Renal cortex interstitium (tissue), 15 donors: ENCODE measurements at places on chromosomes 6 and 20. TPM values are rescaled to one million over a fixed set of nuclear protein-coding genes. Genes with fewer than 3 reads are reported as not detected.

- no peak for DNase-seq
Measured at GRCh38 chr20:10784554-10785183, 110.9 kb upstream of the JAG1 start.

DNA sequence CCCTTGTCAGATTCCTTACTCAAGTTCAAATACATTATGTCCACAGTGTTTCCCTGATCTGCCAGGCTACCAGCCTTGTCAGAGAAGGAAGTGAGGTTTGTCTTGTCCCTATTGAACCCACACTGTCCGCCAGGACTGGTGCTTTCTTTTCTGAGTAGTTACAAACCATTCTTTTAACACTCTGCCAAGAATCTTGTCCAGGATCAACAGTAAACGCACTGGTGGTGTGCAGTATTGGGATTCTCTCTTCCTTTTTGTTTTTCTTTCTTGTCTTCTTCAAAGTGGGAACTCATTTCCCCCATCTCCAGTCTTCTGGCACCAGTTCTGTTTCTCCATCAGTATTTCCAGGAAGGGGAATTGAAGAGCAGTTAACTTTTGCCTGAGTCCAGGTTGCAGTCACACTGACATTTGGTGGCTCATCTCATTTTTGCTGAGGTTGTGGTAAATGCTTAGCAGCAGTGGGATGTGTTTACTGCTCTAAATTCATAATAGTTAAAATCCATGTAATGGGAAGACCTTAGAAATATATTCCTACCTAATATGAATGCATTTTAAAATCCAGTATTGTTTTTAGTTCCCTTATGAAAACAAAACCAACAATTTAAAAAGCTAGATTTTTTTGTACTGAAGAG lies 295.3 kb downstream of the PRL start:
- no peak for DNase-seq

- peak; percentile 25 for DNase-seq
Measured at GRCh38 chr20:25389858-25390537, 637 bp downstream of the ABHD12 start.

DNA sequence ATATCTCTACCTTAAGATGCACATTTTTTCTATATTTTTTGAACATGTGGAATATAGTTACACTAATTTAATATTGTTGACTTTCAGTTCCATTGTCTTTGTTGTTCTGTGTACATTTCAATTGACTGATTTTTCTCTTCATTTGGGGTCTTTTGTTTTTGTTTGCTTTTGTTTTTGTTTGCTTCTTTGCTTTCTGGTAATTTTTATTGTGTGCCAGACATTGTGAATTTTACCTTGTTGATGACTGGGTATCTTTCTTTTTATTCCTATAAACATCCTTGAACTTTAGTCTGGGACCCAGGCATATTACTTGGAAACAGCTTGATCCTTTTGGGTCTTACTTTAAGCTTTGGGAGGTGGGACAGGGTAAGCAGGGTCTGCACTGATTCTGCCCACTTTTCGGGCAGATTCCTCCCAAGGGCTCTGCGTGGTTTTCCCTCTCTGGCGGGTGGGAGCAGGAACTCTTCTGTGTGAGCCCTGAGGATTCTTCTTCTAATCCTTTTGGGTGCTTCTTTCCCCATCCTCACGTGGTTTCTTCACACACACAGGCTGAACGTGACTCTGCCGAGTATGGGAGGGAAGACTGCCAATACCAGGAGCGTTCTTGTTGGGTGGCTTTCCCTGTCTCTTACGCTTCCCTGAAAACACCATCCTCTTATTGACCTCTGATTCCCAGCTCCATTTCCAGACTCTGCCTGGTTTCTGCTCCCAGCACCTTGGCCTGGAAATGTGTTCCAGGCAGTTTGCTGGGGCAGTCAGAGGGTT lies 200.5 kb downstream of the ARID1B start:
- no peak for DNase-seq

GRCh38 chr6:168002804-168003203 lies 5.3 kb downstream of the KIF25 start:
- DNase-seq: no peak

DNA sequence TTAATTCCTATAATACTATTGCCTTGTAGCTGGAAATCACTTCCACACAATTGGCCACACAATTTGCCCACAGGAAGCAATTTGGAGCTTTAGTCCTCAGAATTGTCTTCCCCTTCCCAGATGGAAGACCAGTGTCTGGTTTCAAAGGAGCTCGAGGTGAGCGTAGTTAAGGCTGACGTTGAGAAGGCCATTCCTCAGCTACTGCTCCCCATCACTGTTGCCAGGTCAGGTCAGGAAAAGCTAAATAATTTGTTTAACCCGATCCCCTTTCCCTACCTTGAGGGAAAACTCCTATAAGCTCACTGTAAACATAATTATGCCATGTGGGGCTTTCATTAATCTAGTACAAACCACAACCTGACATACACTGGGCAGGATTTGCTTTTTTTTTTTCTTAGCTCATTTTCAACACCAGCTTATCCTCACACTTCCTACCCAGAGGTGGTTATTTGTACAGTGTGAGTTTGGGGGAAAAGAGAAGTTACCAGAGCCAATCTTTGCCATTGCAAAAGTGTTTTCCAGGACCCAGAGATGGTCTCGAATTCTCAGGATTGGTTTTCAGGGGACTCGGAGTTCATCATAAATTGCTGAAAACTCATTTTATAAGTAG lies 242.7 kb downstream of the CLIC5 start:
- DNase-seq: no peak

- no peak for DNase-seq
Measured at GRCh38 chr6:134003542-134003951, 48.9 kb downstream of the SLC2A12 start.

GRCh38 chr6:166258854-166259276 lies 49.3 kb downstream of the PRR18 start:
- DNase-seq: no peak

DNA sequence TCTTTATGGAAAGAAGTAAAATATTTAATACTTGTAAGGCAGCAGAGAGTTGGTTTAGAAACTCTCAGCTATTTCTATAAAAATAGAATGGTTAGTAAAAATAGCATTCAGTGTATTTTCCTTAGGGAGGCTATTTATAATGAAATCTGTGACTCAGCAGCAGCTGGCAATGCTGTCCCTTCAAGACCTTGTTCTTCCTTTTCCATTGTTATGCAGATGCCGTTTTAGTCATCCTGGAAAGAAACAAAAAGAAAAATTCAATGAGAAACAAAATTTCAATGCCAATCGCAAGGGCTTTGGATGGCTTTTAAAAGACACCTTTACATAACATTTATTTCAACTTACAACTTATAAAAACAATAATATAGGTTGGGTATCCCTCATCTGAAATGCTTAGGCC lies 17.5 kb downstream of the MPC1 start:
- DNase-seq: no peak

GRCh38 chr6:111794727-111795452 lies 78.4 kb downstream of the FYN start:
- no peak for DNase-seq

GRCh38 chr6:47256361-47256760 lies 53.3 kb downstream of the TNFRSF21 start:
- DNase-seq: no peak

DNA sequence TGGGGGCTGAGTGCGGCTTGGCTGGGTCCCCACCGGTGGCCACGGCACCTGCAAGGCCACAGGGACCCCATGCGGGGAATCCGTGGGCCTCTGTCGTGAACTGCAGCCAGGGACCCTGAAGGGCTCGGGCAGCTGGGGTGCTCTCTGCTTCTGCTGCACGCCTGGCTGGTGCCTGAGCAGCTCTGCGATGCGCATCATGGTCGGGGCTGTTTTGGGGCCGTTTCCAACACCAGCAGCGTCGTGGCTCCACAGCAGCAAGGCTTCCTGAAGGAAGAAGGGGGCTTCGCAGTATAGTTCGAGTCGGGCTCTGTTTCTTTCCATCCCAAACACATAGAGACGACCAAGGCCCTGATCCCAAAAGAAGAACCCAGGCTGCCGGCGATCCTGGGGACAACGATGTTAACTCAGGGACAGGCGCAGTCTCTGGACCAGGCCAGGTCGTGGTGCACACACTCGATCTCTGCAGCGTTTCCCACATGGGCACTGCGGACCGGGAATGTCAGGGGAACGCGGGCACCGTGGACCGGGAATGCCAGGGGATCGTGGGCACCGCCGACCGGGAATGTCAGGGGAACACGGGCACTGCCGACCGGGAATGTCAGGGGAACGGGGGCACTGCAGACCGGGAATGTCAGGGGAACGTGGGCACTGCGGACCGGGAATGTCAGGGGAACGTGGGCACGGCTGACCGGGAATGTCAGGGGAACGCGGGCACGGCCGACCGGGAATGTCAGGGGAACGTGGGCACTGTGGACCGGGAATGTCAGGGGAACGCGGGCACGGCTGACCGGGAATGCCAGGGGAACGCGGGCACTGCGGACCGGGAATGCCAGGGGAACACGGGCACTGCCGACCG lies 36.8 kb upstream of the BHLHE23 start:
- DNase-seq: no peak

GRCh38 chr20:33273117-33273851 lies 9.7 kb upstream of the BPIFB1 start:
- no peak for DNase-seq

GRCh38 chr6:49087369-49087768 lies 375.7 kb downstream of the MMUT start:
- no peak for DNase-seq

- no peak for DNase-seq
Measured at GRCh38 chr6:89400912-89401399, 11.1 kb downstream of the RRAGD start.

- DNase-seq: no peak
Measured at GRCh38 chr6:155419161-155419560, 36.5 kb downstream of the NOX3 start.

GRCh38 chr20:36153736-36154699 lies 522 bp upstream of the EPB41L1 start:
- DNase-seq: no peak

GRCh38 chr6:36636283-36636682 lies 42.1 kb downstream of the SRSF3 start:
- DNase-seq: no peak

GRCh38 chr6:154086510-154086909 lies 47.5 kb downstream of the OPRM1 start:
- no peak for DNase-seq

DNA sequence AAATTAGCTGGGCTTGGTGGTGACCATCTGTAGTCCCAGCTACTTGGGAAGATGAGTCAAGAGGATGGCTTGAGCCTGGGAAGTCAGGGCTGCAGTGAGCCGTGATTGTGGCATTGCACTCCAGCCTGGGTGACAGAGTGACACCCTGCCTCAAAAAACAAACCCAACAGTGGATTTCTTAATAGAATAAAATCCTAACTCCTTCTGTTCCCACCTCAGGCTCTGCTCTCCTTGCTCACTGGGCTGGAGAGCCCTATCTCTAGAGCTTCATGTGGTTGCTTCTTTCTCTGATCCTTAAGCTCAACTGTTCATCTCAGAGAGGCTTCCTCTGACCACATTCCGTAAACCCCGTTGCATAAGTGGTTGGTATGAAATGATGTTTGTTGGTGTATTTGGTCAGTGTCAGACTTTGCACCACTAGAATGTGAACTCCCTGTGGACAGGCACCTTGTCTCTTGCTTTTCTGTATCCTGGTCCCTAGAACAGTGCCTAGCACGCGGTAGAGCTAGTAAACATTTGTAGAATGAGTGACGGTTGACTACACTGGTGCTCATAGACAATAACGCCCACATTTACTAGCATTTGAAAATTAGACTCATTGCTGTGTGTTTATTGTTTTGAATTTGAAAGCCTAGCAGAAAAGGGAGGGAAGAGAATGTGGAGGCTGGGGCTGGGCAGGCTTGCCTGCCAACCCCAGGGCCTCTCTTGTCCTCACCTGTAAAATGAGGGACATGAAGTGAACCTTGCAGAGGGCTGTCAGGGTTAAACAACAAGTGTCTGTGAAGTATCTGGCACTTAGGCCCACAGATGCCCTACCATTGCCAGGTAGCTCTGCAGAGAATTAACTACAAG lies 4.2 kb downstream of the MAPRE1 start:
- DNase-seq: no peak

DNA sequence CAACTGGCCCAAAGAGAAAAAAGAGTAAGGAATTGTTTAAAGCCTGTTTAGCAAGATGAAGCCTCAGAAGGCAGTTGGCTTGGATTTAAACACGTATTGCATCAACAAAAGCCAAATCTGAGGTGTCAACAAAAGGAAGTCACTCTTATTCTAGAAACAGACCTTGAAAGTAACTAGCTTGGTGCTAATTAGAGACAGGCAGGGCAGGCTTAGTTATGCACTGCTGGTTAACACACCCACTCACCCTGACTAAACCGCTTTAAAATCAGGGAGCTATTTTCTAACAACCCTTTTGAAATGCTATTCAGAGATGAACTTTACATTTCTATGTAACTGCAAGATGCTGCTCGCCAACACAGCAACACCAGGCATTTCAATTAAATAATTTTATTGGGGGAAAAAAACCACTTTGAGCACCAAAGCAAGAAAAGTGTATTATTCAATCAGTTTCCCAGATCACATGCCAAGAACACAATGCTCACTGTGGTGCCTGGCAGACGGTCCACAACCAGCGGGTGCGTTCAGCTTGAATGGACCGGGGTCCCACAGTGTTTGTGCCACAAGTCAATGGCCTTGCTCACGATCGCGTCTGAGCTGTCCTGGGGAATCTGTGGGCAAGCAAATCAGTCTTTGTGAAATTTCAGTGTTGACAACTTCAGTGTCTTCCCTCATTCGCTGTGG lies 23.6 kb downstream of the TBC1D7 start:
- no peak for DNase-seq

DNA sequence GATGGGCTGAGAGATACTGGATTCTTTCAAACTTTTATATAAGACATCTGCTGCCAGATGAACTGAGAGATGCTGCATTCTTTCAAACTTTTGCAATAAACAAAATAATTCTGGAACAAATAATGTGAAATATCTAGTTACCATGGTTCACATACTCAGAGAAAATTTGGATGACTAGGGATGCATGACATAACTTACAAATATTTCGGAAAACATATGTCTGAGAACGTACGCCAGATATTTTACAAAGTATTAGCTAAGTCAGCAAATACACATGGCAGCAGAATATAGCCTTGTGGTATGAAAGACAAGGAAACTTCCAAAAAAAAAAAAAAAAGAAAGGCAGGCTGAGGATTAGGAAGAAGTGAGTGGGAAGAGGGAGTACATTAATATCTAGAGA lies 113.3 kb upstream of the TRAF3IP2 start:
- no peak for DNase-seq

GRCh38 chr6:41546866-41547798 lies 951 bp downstream of the FOXP4 start:
- no peak for DNase-seq

DOK5 gene
- 10.8 TPM for polyA plus RNA-seq

CLVS2 gene
- polyA plus RNA-seq: 0.15 TPM

BPIFA3 gene
- not detected for polyA plus RNA-seq

SALL4 gene
- 6.8 TPM for polyA plus RNA-seq

HEY2 gene
- 7.6 TPM for polyA plus RNA-seq

DNAH8 gene
- 0.90 TPM for polyA plus RNA-seq

BAG2 gene
- 5.1 TPM for polyA plus RNA-seq

LTA gene
- polyA plus RNA-seq: 0.26 TPM

LGSN gene
- polyA plus RNA-seq: 0.52 TPM

BPI gene
- polyA plus RNA-seq: 0.54 TPM

MUC21 gene
- polyA plus RNA-seq: not detected

AVP gene
- 0.64 TPM for polyA plus RNA-seq

MYLK4 gene
- 1.5 TPM for polyA plus RNA-seq

FNDC1 gene
- polyA plus RNA-seq: 8.8 TPM

MTFR2 gene
- 3.2 TPM for polyA plus RNA-seq
